ENCODE measurements at places on chromosomes 6 and 20.
A peak's percentile ranks its signal among the peaks of the same experiment; 100 is the strongest.

- peak; percentile 80 for DNase-seq
Observed at GRCh38 chr6:42960243-42961019, at the start of gene GNMT. TSS of gene GNMT (plus strand) at chr6:42960754. CDS start at chr6:42960768, 14 bp downstream.

GRCh38 chr6:107811591-107812218 is 12.4 kb downstream of the SCML4 start:
- DNase-seq, result no peak

- peak; percentile 12 for DNase-seq
Observed at GRCh38 chr6:17820055-17820454, 113.3 kb upstream of the NUP153 start.

GRCh38 chr6:169190970-169191369 is 62.7 kb downstream of the THBS2 start:
- DNase-seq, result no peak

DNA sequence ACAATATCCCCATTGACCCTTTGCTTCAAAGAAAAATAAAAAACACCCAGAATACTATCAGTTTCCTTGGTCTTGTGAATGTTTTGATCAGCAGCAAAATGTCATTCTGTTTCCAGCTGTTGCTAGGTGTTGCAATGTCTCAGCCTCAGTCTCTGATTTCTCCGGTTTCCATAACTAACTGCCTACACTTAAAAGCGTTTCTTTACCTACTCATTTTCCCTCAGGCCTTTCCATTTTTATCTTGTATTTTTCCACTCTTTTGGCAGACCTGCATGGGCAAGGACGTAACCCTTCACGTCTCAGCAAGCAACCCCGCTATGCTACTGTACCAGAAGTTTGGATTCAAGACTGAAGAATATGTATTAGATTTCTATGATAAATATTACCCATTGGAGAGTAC is 49.4 kb downstream of the KAT14 start:
- no peak for DNase-seq

DNA sequence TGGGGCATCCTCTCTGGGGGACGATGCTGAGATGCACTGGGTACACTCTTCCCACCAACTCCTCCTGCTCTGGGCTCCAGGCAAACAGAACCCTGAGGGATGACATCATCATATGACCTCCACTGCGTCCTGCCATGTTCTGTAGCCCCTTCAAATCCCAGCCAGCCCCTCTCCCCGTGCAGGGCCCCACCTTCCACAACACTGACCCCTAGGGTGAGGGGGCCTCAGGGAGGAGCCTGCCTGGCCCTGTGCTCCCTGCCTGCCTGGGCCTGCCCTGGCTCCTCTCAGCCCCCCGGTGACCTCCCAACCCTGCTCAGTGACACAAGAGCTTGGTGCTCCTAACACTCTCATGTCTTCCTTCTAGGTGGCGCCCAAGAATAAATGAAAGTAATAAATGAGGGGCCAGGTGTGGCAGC is 9.6 kb upstream of the SPDEF start:
- DNase-seq, result no peak

GRCh38 chr6:16184551-16184950 is 53.8 kb upstream of the GMPR start:
- no peak for DNase-seq

DNA sequence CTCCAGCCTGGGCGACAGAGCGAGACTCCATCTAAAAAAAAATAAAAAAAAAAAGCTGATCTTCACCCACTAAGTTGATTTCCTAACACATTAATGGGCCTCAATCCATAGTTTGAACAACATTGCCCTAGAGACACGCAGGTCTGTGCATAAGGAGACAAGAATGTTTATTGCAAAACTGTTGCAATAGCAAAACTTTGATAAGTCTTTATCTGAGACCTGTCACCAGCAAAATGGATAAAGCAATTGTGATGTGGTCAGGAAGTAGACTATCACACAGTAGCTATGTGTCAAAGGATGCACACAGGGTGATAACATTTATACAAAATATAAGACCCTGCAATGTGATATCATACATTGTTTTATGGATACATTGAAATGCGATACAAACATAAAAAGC is 4.2 kb upstream of the ITPR3 start:
- DNase-seq, result no peak

DNA sequence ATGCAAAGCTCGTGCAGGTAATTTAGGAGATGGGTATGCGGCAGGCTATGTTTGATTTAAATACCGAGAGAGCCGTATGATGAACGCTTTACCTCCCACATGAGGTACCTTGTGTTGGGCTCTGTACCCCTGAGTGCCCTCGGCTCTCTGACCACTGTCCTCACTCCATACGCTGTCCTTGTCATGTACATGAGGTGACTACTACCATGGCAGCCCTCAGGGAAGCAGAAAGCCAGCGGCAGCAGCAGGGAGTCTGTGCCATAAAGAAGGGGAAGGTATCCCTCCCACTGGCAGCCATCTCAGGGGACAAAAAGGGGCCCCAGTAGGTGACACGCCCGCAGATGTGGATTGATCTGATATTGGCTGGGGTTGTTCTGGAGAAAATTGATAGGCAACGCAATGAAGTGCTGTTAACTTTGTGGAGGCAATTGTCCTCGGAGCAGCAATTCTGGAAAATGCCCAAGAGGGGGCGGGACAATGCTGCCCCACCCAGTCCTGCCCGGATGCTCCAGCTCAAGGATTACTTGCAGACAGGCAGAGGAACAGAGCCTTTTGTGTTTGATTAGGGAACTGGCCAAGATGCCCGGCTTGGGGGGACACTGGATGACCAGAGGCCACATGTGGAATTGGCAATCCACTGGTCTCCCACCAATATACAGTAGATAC is 38.0 kb upstream of the HSF2 start:
- no peak for DNase-seq

All from HuH-7 (cell line).